ELF-1 (cell line): ENCODE measurements at places on chromosomes 3 and 15.

DNA sequence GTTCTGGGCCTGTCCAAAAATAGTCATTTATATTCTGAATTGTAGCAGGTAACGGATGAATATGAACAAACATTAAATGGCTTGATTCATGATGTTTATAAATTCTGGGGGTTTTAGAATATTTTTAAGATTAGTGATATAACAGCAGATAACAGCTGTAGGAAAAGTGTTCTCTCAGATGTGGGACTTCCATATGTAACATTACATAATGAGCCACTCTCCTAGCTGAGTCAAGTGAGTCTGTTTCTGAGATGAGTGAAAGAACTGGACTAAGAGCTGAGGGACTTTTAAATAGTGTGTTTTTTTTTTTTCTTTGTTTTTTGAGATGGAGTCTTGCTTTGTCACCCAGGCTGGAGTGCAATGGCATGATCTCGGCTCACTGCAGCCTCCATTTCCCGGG, 13.9 kb downstream of the YEATS2 start:
- no peak for DNase-seq

GRCh38 chr3:33962396-33962795, 164.0 kb downstream of the PDCD6IP start:
- no peak for DNase-seq

DNA sequence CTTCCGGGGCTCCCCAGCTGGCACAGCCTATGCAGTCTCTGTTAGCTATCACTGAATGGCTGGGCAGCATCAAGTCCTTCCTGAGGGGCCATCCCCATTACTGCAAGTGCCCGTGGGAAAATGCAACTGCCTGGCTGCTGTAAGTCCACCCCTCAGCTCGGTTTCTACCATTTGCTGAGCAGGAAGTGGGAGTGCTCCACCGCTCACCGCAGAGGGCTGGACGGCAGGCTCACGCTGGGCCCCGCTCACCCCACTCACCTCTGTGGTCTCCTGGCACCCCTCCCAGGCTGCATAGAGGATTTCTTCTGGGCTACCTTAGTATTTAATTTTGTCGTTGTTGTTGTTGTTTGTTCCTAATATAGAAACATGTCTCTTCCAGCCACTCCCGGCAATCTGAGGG, 270.2 kb downstream of the PLCL2 start:
- DNase-seq = no peak

GRCh38 chr3:69914395-69914794, 85.1 kb upstream of the SAMMSON start:
- DNase-seq = no peak

GRCh38 chr3:187958432-187959003, 195.4 kb upstream of the LPP start:
- no peak for DNase-seq

DNA sequence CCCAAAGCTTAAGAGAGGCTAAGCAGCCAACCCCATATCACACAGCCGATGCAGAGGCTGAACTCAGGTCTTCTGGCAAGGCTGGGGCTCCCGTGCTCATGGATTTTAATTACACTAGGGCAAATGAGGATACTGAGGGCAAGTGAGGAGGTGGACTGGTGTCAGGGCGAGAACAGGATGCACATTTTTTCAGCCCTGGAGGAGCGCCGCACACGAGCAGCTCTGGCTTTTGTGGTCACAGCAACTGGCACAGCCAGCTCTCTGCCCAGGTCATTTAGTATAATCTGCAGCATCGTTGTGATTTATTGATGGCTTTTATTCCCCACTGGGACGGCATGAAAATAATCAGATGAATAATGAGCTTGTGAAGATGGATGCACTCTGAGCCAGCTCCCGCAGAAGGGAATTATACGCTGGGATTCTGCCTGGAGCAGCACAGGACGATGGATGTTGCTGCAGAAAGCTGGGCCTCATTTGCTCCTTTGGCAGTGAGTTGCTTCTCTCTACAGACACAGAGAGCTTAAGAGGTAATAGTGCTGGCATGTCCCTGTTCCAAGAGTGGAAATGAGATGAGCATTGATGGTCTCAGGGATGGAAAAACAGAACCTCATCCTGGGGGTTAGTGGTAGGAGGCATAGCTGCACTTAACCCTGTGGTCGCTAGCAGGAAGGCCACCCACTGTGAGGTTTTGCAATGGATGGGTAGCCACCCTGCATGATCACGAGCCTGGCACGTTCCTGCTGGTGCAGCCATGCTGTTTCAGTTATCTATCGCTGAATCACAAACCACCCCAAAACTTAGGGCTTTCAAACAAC, 135.4 kb downstream of the UACA start:
- no peak for DNase-seq

DNA sequence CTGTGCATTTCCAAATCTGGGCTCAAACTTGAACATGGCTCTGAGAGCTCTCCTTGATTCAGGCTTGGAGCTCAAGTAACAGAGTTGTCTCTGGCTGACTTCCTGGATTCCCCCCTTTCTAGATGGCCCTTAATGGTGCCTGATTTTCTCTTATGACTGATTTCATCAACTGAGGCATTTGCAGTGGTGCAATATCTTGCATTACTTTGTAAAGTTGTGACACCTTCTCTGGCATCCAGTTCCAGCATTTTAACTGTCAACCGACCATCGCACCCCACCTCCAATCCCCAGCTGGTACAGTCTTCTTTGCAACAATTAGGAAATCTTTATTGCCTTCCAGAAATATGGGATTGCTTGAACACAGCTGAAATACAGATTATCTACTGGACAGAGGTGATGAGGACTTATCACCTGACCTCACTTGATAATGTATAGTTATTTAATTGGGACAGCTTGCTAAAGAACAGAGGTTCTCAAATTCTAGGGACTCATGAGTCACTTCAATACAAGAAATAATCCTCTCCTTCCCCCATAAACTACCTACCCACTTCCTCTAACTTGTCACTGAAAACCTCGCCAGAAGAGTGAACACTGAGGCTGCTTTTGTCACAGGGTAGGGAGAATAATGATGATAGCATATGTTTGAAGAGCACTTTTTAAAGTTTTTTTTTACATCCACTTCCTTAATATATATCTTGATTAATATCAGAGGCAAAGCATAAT, 41.8 kb downstream of the FILIP1L start:
- DNase-seq = no peak

DNA sequence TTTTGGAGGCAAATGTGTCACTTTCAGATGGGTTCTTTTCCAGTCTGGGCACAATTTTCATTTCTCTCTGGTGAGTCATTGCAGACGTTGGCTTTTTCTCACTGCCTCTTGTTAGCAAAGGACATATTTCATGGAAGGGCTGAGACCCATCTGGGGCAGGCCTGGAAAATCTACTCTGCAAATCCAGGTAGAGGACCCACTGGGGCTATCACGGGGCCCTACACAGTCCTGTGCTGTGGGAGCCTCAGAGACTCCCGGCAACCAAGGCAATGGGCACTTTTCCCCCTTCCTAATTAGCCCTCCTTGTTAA, 58.0 kb downstream of the HRH1 start:
- DNase-seq = no peak
